ENCODE measurements at places on chromosomes 16 and 17.

DNA sequence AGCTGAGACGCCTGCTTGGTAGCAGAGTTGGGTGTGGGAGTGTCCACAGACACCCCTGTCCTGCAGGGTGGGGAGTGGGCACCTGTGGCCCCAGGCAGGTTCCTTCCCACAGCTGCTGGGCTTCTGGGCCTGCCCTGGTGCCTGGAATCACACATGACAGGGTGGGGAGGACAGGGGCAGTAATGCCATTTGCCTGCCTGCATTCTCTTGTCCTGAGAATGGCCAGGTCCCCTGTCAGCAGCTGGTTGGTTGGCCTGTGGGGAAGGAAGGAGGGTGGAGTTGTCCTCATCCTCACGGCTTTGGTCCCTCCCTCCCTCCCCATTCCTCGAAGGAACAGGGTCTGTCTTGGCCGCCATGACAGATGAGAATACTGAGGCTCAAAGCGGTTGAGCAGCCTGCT lies 5.2 kb downstream of the PRSS53 start:
- no peaks in the 10 kb centered on the region for H3K4me1 ChIP-seq
- DNase-seq: no peak
- no peak overlapping the region for H3K27ac ChIP-seq
- no peak overlapping the region for H3K4me3 ChIP-seq

DNA sequence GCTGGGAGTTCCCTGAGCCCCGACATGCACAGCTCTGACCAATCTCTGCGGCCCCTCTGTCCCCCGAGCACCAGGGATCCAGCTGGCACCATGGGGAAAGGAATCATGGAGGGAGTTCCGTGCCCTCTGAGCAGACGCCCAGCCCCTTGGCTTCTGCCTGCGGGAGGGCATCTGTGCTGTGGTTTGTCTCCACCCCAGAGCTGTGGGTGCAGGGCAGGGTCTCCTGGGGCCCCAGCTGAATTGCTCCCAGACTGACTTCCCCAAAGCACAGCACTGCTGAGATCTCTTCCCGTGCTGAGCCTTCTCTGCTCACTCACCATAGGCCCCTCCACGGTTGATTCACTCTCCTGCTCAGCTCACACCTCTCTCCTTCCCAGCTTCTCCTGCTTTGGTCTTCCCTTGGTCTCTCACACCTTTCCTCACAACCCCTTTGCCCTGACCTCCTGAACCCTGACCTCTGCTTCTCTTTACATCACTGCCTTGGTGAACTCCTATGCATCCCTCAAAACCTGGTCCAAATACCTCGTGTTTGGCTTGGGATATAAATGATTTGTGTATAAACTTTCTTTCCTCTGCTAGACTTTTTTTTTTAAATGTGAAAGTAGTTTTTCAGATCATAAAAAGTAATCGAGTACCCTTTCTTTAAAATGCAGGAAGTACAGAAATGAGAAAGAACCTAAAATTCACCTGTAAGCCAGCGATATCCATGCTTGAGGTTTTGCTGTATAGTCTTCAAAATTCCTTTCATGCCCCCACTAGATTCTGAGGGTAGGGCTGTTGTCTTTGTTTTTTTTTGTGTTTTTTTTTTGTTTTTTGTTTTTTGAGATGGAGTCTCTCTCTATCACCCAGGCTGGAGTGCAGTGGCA lies 265.3 kb downstream of the SEC14L1 start:
- no peak for DNase-seq
- H3K36me3 ChIP-seq: peaks cover 12% of the 10 kb centered on the region
- H3K27ac ChIP-seq: no peak overlapping the region
- H3K4me1 ChIP-seq: peaks cover 41% of the 10 kb centered on the region

DNA sequence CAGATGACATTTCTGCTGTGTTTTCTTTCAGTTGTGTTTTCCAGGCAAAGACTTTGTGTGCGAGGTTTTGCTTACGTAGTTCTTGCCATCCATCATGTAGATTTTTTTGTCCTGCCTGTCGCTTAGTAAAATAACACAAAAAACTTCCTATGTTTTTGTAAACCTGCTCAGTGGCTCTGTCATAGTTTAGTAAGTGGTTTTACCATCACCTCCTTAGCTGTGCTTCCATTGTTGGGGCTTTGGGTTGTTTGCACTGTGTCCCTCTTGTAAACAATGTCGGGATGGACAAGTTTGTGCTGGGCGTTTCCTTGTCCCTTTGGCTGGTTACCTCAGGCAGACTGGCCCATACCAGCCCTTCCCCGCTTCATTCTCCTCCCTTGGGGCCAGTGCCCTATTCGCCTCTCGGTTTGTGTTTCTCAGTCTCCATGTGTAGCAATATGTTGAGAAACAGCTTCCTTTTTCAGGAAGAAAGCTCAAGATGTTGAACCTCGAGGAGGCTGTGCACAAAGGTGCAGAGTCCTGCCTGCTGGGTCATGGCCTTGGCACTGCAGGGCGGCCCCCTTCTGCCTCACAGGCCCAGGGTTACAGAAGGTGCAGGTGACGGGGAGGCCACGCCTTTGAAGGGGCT lies 74.6 kb downstream of the KSR1 start:
- H3K27me3 ChIP-seq: no peaks in the 10 kb centered on the region
- H3K36me3 ChIP-seq: no peaks in the 10 kb centered on the region
- no peak overlapping the region for H3K4me3 ChIP-seq
- no peak overlapping the region for H3K27ac ChIP-seq
- no peak for DNase-seq

DNA sequence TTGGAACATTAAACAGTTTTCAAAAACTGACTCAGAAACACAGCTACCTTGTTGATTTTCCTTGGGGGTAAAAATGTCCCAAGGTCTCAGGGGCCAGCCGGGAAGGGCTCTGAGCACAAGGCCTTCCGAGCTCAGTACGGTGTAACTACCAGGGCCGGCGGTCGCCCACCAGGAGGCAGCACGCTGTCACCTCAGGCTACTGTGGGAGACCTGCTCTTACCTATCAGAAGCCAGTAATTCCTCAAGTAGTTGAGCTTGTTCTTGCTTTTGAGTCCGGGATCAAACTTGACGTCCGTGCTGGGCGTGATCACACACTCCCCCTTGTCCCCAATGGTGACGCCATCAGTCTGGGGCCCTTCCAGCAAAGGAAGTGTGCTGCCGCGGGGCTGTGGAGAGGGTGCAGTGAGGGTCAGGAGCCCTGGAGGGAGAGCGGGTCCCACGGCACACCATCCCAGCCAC lies 43.4 kb upstream of the ICAM2 start:
- no peak overlapping the region for H3K4me3 ChIP-seq
- DNase-seq: peak; percentile 72

DNA sequence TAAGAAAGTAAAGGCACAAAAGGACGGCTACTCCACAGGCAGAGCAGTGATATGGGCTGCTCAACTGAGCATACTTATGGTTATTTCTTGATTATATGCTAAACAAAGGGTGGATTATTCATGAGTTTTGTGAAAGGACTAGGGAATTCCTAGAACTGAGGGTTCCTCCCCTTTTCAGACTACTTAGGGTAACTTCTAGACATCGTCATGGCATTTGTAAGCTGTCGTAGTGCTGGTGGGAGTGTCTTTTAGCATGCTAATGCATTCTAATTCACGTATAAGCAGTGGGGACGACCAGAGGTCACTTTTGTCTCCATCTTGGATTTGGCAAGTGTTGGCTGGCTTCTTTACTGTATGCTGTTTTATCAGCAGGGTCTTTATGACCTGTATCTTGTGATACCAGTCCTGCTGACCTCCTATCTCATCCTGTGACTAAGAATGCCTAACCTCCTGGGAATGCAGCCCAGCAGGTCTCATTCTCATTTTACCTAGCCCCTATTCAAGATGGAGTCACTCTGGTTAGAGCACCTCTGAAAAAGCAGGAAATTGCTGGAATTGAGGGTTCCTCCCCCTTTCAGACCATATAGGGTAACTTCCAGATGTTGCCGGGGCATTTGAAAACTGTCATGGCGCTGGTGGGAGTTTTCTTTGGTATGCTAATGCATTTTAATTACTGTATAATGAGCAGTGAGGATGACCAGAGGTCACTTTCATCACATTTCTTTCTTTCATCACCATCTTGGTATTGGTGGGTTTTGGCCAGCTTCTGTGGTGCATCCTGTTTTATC lies 388.5 kb downstream of the XYLT1 start:
- no peak for DNase-seq
- H3K27ac ChIP-seq: no peak overlapping the region
- H3K4me3 ChIP-seq: no peak overlapping the region
- H3K4me1 ChIP-seq: peaks cover 8% of the 10 kb centered on the region

DNA sequence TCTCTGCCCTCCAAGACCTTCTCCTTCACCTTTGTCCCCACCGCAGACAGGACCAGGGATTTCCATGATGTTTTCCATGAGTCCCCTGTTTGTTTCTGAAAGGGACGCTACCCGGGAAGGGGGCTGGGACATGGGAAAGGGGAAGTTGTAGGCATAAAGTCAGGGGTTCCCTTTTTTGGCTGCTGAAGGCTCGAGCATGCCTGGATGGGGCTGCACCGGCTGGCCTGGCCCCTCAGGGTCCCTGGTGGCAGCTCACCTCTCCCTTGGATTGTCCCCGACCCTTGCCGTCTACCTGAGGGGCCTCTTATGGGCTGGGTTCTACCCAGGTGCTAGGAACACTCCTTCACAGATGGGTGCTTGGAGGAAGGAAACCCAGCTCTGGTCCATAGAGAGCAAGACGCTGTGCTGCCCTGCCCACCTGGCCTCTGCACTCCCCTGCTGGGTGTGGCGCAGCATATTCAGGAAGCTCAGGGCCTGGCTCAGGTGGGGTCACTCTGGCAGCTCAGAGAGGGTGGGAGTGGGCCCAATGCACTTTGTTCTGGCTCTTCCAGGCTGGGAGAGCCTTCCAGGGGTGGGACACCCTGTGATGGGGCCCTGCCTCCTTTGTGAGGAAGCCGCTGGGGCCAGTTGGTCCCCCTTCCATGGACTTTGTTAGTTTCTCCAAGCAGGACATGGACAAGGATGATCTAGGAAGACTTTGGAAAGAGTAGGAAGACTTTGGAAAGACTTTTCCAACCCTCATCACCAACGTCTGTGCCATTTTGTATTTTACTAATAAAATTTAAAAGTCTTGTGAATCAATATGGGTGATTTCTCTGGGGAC lies 12.2 kb downstream of the CX3CL1 start:
- no peak overlapping the region for H3K27ac ChIP-seq
- no peak overlapping the region for H3K4me3 ChIP-seq
- H3K36me3 ChIP-seq: no peaks in the 10 kb centered on the region
- no peak for DNase-seq
- H3K27me3 ChIP-seq: no peaks in the 10 kb centered on the region

- DNase-seq: no peak
- H3K4me3 ChIP-seq: no peak overlapping the region
- H3K27ac ChIP-seq: no peak overlapping the region
Measured at GRCh38 chr17:57975044-57975443, 13.0 kb downstream of the VEZF1 start.

DNA sequence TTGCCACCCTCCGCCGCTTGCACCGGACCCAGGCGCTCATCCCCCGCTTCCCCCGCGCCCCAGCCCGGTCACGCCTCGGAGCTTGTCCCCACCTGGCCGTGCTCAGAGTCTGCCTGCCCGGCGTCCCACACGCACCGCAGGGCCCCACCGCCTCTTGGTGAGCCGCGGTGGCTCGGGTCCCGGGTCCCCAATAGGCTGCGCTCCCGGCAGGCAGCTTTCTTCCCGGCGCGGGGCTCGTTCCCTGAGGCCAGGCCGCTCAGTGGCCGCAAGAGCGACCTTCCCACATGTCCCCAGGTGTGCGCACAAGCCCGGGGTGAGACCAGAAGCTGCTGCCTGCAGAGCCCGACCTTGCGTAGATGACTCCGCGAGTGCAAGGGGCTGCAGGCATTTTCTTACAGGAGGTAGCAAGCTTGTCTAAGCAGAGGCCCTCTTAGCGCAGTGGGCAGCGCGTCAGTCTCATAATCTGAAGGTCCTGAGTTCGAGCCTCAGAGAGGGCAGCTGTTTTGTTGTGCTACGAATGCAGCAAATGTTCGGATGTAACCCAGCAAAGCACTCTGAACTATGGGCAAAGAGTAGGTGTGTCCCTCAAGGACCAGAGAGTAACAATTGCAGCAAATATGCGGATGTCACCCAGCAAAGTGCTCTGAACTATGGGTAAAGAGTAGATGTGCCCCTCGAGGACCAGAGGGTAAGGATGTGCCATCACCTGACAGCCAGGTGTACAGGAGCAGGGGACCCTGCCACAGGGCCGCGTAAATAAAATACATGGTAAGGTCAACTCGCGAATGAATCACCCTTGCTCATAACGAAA lies 15.6 kb downstream of the TLE7 start:
- no peaks in the 10 kb centered on the region for H3K4me1 ChIP-seq
- peak overlapping the region; percentile 46 for H3K4me3 ChIP-seq
- DNase-seq: peak; percentile 69
- no peaks in the 10 kb centered on the region for H3K36me3 ChIP-seq
- H3K27me3 ChIP-seq: peaks cover 13% of the 10 kb centered on the region

GRCh38 chr17:73592079-73592415 lies 52.2 kb downstream of the SDK2 start:
- DNase-seq: no peak
- no peaks in the 10 kb centered on the region for H3K27me3 ChIP-seq
- H3K27ac ChIP-seq: no peak overlapping the region
- no peaks in the 10 kb centered on the region for H3K4me1 ChIP-seq
- H3K4me3 ChIP-seq: no peak overlapping the region

GRCh38 chr16:27430512-27430911 lies 28.5 kb downstream of the IL21R start:
- H3K36me3 ChIP-seq: no peaks in the 10 kb centered on the region
- H3K27me3 ChIP-seq: no peaks in the 10 kb centered on the region
- H3K4me1 ChIP-seq: no peaks in the 10 kb centered on the region
- no peak overlapping the region for H3K27ac ChIP-seq
- no peak overlapping the region for H3K4me3 ChIP-seq

- DNase-seq: no peak
- H3K36me3 ChIP-seq: peaks cover 5% of the 10 kb centered on the region
- H3K4me1 ChIP-seq: peaks cover 13% of the 10 kb centered on the region
- no peaks in the 10 kb centered on the region for H3K27me3 ChIP-seq
- no peak overlapping the region for H3K4me3 ChIP-seq
Measured at GRCh38 chr17:62067165-62068145, 2.4 kb upstream of the MED13 start.

DNA sequence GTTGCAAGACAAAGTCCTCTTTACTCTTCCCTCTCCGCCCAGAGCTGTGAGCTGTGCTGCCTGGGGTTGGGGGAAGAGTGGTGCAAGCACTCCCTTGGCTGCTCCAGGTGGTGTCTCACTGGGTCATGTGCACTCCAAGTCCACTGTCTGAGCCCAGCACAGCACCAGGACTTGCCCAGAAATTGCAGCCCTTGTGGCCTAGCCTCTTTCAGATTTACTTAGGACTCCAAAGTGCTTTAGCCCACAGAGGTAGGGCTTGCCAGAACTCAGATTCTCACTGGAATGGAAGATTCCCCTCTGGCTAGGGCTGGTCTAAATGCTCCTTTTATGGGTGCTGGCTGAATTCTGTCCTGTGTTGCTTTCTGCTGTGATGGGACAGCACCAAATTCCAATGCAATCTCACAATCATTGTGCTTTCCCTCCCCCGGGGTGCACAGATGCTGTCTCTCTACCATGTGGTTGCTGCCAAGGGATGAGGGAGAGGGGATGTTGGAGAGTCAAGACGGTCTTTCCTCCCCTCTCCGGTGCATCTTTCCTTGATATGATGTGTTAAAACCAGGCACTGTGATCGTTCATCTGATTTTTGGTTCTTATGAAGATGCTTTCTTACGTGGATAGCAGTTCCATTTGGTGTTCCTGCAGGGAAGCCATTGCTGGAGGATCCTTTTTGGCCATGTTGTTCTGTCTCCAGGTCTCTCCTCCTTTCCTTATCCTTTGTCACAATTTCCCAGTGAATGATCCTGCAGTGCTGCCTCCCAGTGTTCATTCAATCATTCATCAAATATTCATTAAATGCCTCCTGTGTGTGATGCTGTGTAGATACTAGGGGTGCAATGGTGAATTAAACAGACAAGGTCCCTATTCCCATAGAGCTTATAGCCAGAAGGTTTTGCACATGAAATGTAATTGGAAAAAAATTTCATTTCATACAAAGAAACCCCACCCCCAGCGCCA lies 216.3 kb downstream of the SPECC1 start:
- H3K4me1 ChIP-seq: no peaks in the 10 kb centered on the region
- H3K4me3 ChIP-seq: no peak overlapping the region
- DNase-seq: peak; percentile 14
